A673 (cell line): ENCODE measurements at places on chromosomes 11 and 22. TPM values are rescaled to one million over a fixed set of nuclear protein-coding genes. Genes with fewer than 3 reads are reported as not detected.

CBLIF gene
- not detected in 2 replicates for total RNA-seq

C11orf42 gene
- not detected in 2 replicates for total RNA-seq

ISX gene
- not detected in 2 replicates for total RNA-seq

OR10A2 gene
- not detected in 2 replicates for total RNA-seq

SLC37A2 gene
- 0.26 TPM in 1 of 2 replicates, not detected in the other for total RNA-seq

NAT10 gene
- 180 and 192 TPM in 2 replicates for total RNA-seq

MS4A3 gene
- total RNA-seq, result not detected in 2 replicates

LRRC10B gene
- total RNA-seq, result 17.3 and 17.4 TPM in 2 replicates

ALX4 gene
- total RNA-seq, result 135 TPM in 2 replicates

GAB4 gene
- not detected in 2 replicates for total RNA-seq

FOLR2 gene
- total RNA-seq, result not detected in 2 replicates

DNA sequence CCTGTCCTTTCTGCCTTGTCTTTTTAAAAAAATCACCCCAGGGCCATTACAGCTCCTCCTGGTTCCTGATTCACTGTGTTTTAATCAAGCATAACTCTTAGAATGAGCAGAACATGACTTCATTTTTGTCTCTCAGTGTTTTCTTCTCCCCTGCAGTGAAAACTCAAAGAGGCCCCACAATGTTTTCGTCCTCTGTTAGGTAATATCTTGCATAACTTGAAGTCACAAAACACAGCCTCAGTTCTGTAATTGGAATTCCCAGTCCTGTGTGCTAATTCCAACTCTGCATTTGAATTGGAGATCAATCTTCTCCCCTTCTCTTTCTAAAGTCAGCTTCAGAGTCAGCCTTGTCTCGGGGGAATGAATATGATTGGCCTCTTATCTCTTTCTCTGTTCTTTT, 186.5 kb upstream of the NAV2 start:
- no peaks in the 10 kb centered on the region for H3K36me3 ChIP-seq
- H3K4me1 ChIP-seq, result no peaks in the 10 kb centered on the region
- no peak overlapping the region for H3K4me3 ChIP-seq
- H3K27ac ChIP-seq, result no peak overlapping the region
- DNase-seq, result no peak

- H3K27ac ChIP-seq, result no peak overlapping the region
- H3K36me3 ChIP-seq, result no peaks in the 10 kb centered on the region
- H3K4me3 ChIP-seq, result no peak overlapping the region
- no peak for DNase-seq
Observed at GRCh38 chr22:27756212-27756660, 45.3 kb downstream of the MN1 start.

DNA sequence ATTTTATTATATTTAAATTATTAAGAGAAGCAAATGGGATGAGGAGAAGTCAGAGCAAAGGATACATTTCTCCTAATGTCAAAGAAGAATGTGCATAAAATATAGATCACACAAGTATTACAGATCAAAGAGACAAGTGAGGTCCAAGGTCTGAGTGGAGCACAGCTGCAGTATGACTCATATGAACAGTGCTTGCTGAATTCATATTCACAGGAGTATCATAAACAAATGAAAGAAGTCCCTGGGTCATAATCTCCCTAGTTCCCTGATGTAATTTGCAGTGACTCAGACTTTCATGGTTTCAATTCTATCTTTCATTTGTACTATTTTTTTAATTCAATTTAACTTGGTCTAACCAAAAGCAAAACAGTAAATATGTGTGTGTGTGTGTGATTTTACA, 499.0 kb upstream of the CCDC179 start:
- DNase-seq, result no peak
- H3K4me1 ChIP-seq, result no peaks in the 10 kb centered on the region
- no peak overlapping the region for H3K27ac ChIP-seq
- no peak overlapping the region for H3K4me3 ChIP-seq
- no peaks in the 10 kb centered on the region for H3K36me3 ChIP-seq
- H3K27me3 ChIP-seq, result no peaks in the 10 kb centered on the region

- H3K27me3 ChIP-seq, result peaks cover 42% of the 10 kb centered on the region
- no peaks in the 10 kb centered on the region for H3K36me3 ChIP-seq
Observed at GRCh38 chr11:128737704-128738103, 43.8 kb downstream of the FLI1 start.

GRCh38 chr11:2097998-2098690, 41.0 kb downstream of the IGF2 start:
- H3K27me3 ChIP-seq, result no peaks in the 10 kb centered on the region
- H3K36me3 ChIP-seq, result no peaks in the 10 kb centered on the region
- no peak overlapping the region for H3K27ac ChIP-seq
- DNase-seq, result no peak
- H3K4me1 ChIP-seq, result no peaks in the 10 kb centered on the region
- no peak overlapping the region for H3K4me3 ChIP-seq

GRCh38 chr22:38862375-38863329, 9.4 kb downstream of the CBX6 start:
- peaks cover 57% of the 10 kb centered on the region for H3K4me1 ChIP-seq
- H3K36me3 ChIP-seq, result peaks cover 31% of the 10 kb centered on the region
- DNase-seq, result no peak
- H3K4me3 ChIP-seq, result no peak overlapping the region
- peak overlapping the region; percentile 59 for H3K27ac ChIP-seq
- H3K27me3 ChIP-seq, result no peaks in the 10 kb centered on the region

DNA sequence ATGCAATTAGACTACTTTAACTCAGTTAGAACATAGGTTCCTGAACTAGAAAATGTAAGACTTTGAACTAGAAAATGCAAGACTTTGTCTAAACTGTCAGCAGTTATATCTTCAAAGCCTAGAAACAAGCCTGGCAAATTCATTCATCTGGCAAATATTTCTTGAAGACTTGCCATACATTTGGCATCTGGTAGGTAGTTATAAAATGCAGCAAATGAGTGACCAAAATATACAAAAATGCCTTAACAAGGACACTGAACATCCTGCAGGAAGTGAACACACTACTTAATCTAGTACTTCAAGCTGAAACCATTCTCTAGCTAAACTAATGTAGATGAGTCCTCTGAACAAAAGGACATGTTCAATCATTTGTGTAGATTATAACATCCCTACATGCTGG, 84.7 kb upstream of the SCUBE2 start:
- DNase-seq, result no peak
- no peaks in the 10 kb centered on the region for H3K27me3 ChIP-seq
- H3K4me1 ChIP-seq, result no peaks in the 10 kb centered on the region
- H3K27ac ChIP-seq, result no peak overlapping the region
- no peak overlapping the region for H3K4me3 ChIP-seq

DNA sequence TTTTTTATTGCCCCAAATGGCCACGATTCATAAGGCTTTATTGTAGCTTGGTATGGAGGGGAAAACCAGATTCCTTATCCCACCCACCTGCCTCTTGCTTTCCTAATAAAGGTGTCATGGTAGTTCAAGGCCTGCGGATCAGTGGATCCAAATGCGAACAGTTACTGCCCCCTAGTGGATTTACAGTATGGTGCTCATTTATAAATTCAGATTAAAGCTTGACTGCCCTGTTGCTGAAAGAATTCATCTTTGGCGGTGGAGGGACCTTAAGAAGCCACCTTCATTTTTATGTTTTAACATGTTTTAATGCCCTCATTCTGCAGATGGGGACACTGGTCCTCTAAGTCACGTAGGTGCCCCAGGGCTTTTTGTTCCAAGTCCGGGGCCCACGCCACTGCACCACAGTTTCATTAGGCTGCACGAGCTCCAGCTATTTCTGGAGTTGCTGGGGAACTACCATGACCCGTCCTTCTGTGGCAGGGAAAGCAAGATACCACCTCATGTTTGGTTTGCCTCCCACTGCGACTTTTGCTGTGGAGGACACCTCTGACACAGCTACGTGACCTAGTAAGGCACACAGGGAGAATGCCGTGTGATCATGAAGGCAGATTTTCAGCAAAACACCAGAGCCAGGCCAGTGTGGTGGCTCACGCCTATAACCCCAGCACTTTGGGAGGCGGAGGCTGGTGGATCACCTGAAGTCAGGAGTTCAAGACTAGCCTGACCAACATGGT, 15.6 kb upstream of the INCENP start:
- H3K4me1 ChIP-seq, result peaks cover 3% of the 10 kb centered on the region
- no peaks in the 10 kb centered on the region for H3K36me3 ChIP-seq
- DNase-seq, result peak; percentile 84

DNA sequence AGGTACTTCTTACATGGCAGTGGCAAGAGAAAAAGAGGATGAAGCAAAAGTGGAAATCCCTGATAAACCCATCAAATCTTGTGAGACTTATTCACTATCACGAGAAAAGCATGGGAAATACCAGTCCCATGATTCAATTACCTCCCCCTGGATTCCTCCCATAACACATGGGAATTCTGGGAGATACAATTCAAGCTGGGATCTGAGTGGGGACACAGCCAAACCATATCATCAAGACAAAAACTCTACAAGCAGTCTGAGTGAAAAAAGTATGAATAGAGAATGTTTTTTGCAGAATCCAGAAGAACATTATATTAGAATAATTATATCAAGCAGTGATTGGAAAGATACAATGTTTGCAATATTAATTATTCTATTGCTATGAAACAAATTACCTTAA, 893.7 kb downstream of the FAM181B start:
- no peaks in the 10 kb centered on the region for H3K27me3 ChIP-seq
- DNase-seq, result no peak
- H3K4me3 ChIP-seq, result no peak overlapping the region
- no peak overlapping the region for H3K27ac ChIP-seq
- H3K4me1 ChIP-seq, result no peaks in the 10 kb centered on the region

DNA sequence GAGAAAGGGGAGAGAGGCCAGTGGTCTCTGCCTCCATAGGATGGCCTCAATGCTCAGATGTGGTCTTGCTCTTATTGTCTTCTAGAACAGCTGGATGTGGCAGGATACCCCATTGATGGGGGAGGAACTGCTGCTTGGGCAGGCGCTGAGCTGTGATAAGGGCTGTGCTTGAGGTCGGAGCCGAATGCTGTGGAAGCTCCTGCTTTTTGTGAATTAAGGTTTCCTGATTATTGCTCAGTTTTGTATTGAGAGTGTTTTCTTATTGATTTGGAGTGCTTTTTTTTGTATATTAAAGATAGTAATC, 57.2 kb downstream of the CABIN1 start:
- no peak overlapping the region for H3K27ac ChIP-seq
- H3K27me3 ChIP-seq, result no peaks in the 10 kb centered on the region
- H3K4me3 ChIP-seq, result no peak overlapping the region
- no peak for DNase-seq
- H3K4me1 ChIP-seq, result no peaks in the 10 kb centered on the region

DNA sequence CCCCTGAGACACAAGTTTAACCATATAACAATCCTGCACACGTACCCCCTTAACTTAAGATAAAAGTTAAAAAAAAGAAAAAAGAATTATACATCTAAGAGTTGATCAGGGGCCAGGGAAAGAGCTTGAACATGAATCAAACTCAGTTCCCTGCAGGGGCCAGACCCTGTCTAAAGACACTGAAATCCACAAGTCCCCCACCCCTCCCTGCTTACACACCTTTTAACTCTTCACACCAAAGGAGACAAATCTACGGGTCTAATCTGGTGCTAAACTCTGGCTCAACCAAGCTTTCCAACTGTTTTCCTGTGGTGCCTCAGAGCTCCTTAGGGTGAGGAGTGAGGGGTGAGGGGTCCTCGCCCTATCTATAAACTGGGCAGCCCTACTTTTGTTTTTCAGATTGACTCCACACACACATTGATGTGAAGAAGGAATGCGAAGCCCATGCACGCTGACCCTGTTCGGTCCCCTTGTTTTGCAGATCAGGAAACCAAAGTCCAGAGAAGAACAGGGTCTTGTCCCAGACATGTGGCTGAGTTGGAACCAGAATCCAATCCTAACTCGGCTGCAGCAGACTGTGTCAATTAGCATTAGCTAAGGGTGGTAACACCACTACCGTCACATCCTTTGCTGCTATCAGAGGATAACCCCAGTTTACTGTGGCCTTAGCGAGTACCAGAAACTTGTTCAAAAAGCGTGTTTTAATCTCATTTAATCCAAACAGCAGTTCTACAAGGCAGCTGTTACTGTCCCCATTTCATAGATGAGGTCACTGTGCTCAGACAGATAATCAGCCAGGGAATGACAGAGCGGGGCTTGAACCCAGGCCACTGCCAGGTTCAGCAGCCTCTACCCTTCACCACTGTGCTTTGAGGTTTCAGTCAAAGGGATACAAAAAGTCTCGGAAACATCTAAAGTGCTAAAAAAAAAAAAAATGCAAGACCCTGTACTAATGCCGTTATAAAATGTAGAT, 145.2 kb upstream of the SYT13 start:
- no peaks in the 10 kb centered on the region for H3K4me1 ChIP-seq
- H3K36me3 ChIP-seq, result no peaks in the 10 kb centered on the region
- no peak overlapping the region for H3K4me3 ChIP-seq
- H3K27me3 ChIP-seq, result peaks cover 7% of the 10 kb centered on the region
- no peak for DNase-seq

GRCh38 chr11:2821891-2822290, 63.7 kb downstream of the CDKN1C start:
- H3K27ac ChIP-seq, result no peak overlapping the region
- no peak for DNase-seq
- H3K36me3 ChIP-seq, result no peaks in the 10 kb centered on the region
- no peak overlapping the region for H3K4me3 ChIP-seq
- H3K4me1 ChIP-seq, result no peaks in the 10 kb centered on the region
- no peaks in the 10 kb centered on the region for H3K27me3 ChIP-seq

DNA sequence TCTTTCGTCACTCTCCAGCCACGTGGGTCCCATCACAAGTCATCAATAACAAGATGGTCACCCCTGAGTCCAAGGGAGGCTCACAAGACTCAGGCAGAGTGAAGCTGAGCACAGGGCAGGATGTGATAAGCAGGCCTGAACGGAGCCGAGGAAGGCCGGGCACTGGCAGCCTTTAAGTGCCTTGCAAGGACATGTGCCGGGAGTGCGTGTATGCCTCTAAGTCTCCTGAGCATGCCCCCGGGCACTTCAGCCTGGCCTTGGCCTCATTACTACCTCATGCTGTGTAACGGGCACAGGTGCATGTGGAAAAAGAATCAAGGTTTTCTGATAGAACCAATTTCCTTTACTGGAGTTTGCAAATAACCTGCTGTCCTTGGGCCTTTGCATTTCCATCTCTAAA, 55.8 kb downstream of the UBASH3B start:
- no peaks in the 10 kb centered on the region for H3K36me3 ChIP-seq
- H3K4me3 ChIP-seq, result no peak overlapping the region
- H3K4me1 ChIP-seq, result peaks cover 36% of the 10 kb centered on the region

GRCh38 chr11:103749158-103749557, 287.3 kb upstream of the DDI1 start:
- no peak overlapping the region for H3K27ac ChIP-seq
- no peaks in the 10 kb centered on the region for H3K27me3 ChIP-seq
- no peaks in the 10 kb centered on the region for H3K4me1 ChIP-seq
- H3K36me3 ChIP-seq, result no peaks in the 10 kb centered on the region
- H3K4me3 ChIP-seq, result no peak overlapping the region

- DNase-seq, result peak; percentile 25
- no peak overlapping the region for H3K4me3 ChIP-seq
- H3K4me1 ChIP-seq, result no peaks in the 10 kb centered on the region
- no peak overlapping the region for H3K27ac ChIP-seq
- peaks cover 40% of the 10 kb centered on the region for H3K27me3 ChIP-seq
Observed at GRCh38 chr11:35126000-35126878, 12.7 kb upstream of the CD44 start.
